ENCODE measurements at places on chromosomes 5 and 9.

- DNase-seq = peak; percentile 61
These were observed 114.4 kb downstream of the VPS13A start for GRCh38 chr9:77291714-77292113.

GRCh38 chr5:132322266-132322665, 28.1 kb downstream of the SLC22A4 start:
- peak; percentile 63 for DNase-seq

- DNase-seq = no peak
These were observed 16.5 kb upstream of the FBXL7 start for GRCh38 chr5:15483351-15484097.

- no peak for DNase-seq
These were observed 2.8 kb downstream of the LPCAT1 start for GRCh38 chr5:1520791-1521453.

- no peak for DNase-seq
These were observed 4.0 kb upstream of the SLC46A2 start for GRCh38 chr9:112894699-112895098.

DNA sequence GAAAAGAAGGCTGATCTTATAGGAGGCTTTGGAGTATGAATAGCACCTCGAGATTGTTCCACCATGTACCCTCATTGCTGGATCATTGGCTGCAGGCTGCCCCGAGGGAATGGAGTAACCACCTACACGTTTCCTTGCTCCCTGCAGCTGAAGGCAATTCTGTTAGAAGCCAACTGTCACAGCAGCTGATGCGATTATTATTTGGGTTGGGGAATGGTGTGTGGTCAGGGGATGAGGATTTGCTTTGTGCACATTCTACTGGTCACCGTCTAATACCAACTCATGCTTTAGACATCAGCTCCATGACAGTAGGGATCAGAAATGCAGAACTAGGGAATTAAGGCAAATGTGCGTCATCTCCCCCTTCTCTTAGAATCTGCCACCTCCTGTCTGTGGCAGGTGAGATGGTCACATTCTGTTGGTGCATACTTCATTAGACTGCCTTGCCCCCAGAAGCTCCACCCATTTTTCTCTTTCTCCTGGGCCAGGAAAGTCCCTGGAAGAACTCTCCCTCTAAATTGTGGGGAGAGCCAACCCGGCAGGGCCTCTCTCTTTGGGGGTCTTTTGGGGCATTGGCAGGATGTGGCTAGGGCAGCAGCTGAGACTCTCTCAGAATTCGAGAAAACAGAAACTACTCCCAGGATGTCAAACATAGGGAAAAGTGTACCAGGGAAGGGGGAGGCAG, 32.8 kb downstream of the NEUROG1 start:
- DNase-seq = no peak

DNA sequence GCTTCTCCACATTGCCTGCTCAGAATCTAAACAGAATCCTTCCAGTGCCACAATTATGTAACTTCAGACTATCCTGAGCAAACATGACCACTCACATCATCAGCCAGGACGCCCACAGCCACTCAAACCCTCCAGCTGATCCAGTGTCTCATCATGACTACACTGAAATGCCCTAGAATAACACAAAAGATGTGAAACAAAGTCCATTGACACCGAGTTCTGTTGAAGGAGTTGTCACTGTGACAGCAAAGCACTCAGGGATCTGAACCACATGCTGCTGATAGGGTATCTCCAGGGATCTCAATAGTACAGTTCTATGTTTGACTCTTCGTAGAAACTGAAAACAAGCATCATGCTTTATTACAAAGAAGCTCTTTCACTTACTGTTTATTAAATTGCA, 150.2 kb downstream of the GABBR2 start:
- no peak for DNase-seq

DNA sequence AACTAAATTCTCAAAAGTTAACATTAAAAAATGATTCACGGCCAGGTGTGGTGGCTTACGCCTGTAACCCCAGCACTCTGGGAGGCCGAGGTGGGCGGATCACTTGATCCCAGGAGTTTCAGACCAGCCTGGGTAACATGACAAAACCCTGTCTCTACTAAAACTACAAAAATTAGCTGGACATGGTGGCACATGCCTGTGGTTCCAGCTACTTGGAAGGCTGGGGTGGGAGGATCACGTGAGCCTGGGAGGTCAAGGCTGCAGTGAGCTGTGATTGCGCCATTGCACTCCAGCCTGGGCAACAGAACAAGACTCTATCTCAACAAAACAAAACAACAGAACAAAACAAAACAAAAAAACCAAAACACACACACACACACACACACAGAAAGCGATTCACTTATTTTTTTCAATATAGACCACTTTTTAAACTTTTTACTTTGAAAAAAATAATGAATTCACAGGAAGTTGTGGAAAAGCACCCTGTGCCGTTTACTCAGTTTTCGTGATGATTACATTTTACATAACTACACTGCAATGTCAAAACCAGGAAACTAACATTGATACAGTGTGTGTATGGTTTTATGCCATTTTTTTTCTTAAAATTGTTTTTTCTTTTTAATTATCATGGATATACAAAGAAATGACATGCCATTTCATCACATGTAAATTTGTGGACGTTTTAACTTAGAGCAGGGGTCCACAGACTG, 73.7 kb downstream of the TENT4A start:
- no peak for DNase-seq

- no peak for DNase-seq
These were observed 29.6 kb upstream of the PRDM12 start for GRCh38 chr9:130634801-130635200.

DNA sequence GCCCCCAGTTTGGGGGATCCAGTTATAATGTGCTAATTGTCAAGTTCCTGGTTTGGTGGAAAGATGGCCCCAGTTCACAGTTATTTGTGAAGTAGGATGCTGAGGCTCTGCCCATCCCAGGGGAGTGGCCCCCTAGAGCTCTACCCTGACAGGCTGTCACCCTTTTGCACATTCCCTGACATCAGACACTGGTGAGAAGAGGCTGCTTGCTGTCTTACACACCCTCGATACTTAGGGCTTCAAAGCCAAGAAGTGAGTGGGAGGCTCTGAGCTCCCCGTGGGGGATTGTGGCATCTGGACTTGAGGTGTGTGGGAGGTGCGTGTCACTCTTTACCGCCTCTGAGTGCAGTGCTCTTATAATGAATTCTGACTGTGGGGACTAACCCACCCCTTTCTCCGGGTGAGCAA, 168.5 kb downstream of the DOCK2 start:
- no peak for DNase-seq

- peak; percentile 69 for DNase-seq
These were observed 21.8 kb upstream of the PPP2CA start for GRCh38 chr5:134247428-134248224.

- DNase-seq = no peak
These were observed 109.9 kb downstream of the YIPF5 start for GRCh38 chr5:144060598-144060997.
